ENCODE measurements at places on chromosomes 3 and 15.
A peak's percentile ranks its signal among the peaks of the same experiment; 100 is the strongest.

DNA sequence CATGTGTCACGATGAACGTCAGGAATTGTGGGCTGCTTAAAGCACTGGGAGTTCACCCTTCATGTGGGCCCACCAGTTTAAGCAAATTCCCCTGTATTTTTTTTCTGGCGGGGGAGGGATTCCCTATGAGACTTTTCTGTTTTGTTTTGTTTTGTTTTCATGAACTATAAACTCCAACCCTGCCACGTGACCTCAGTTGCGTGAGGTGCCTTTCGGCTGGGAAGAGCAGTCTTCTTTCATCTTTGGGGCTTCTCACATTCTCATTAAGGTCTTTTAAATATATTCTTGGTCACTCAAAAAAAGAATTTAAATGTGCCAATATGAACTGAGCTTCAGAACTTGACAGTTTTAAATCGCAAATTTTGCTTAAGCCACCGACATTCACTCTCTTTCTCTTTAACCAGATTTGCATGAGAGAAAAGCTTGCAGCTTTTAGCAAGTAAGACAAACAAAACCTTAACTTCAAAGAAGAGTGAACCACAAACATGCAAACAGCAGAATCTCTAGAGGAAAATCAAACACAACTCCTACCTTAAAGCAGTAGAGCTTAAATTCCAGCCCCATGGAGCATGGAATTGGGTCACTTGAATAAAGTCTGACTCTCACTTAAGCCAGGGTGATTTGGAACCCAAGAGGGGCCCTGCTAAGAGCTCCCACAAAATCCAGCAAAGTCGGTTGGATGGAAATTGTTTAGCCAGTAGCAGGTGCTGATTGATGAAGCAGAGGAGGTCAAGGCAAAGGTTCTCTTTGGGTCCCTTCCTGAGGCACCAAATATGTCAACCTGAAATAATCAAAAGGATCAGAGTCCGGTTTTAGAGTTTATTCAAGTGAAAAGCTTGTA is 699.8 kb upstream of the GBE1 start:
- DNase-seq = no peak

- no peak for DNase-seq
Observed at GRCh38 chr3:25235031-25235430, 193.0 kb upstream of the RARB start.

GRCh38 chr3:148882288-148882687 is 17.2 kb downstream of the CPA3 start:
- DNase-seq = no peak

DNA sequence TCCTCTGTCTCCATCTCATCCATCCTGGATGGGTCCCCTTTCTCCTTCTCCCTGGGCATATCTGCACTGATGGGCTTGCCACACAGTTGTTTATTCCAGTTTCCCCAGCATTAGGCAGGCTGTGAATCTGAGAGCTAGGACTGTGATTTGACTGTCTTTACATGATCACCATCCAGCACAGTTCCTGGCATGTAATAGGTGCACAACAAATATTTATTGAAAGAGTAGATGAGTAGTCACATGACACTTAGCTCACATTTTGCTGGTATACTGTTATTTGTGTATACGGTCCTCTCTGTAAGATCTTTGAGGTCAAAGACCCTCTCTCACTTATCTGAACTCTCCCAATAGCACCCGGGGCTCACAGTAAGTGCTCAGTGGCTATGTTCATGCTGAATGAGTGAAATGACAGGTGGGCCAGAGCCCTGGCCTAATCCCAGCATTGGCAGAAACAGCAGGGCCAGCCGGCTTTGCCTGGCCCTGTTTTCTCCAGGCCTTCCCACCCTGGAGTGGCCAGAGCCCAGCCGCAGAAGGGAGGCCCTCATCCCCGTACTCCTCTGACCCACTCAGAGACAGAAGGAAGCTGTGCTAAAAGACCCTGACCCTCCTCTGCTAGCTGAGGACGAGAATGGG is 16.2 kb upstream of the BAHD1 start:
- DNase-seq = no peak

DNA sequence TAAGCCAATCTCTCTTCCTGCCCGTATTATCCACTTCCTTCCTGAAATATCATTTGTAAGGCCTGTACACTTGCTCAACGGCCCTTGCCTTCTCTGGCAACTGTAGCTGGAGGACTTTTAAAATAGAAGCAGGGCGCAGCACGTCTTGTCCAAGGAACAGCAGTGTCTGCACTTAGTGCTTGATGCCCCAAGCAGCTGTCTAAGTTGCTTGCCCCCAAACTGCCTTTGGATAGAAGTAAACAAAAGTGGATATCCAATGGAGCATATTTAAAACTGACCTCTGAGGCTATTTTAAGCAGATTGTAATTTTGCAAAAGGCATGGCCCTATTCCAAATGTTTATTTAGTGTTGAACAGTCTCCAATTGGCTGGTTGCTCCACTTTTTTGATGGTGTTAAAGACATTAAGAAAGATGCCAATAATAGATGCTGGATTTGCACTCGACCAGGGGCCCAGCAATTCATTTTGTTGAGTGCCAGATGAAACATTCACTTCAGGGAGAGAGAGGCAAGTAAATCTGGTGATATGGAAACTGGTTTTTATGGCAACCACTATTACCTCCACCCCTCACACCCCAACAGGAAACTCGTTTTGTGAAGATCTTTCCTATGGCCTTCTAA is 526.8 kb upstream of the TBL1XR1 start:
- DNase-seq = peak; percentile 4

GRCh38 chr3:171339598-171339997 is 120.6 kb downstream of the TNIK start:
- DNase-seq = no peak

Data from CD4-positive, alpha-beta T cell treated with Interleukin-12 subunit alpha and Interleukin-12 subunit beta, for 1 hour (primary cell).